Renal pelvis (tissue), 12 donors: ENCODE measurements at places on chromosomes 3 and 15.

DNA sequence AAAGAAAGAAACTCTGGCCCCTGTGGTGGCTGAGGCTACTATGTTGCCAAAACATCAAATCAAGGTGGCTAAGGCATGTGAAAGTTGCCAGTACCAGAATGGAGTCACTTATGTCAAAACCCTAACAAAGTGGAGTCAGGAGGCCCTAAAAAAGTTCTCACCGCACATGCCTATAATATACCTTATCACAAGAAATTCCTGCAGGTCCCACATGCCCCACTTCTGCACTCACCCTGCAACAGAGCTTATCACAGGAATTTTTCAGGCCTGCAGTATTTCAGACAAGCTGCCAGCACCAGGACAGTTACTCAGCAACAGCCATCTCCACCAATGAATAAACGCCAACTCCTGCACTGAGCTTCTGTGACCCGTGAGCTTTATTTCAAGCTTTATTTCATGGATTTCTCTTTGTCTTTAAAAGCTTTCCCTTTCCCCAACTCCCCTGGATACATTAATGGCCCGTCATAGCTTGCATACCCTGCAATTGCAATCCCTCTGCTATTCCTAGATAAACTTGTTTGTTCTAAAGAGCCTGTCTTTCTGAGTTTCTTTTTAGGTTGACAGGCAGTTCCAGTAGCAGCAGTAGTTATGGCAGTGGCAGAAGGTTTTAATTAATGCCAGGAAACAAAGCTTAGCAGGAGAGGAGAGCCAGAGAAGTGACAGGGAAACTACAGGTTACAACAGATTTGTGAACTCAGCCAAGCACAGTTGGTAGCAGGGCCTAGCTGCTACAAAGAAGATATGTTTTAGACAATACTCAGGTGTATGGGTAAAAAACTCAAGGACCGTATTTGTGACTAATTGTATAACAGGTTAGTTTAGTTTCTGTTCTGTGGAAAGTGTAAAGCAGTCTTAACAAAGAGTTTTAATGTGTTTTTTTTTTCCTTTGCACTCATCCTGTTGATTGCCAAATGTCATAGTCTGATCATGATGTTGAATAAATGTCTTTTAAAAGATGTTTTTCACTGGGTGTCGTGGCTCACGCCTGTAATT is 15.9 kb upstream of the TMEM42 start:
- DNase-seq: no peak

DNA sequence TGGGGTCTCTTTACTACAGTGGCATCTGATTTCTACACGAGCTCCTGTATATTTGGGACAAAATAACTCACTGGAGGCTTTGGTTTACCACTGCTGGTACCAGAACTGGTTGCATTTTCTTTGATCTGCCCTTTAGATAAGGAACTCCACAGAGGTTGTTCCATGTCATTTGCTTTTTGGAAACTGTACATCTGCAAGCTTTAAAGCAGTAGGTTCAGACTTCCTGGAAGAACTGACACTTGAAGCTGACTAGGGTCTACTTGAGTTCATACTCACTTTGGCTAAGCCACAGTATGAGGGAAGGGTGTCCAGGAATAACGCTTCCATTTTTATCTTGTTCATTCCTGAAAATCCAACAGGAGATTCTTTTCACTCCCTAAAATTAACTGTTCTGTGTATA is 86.4 kb downstream of the WWTR1 start:
- no peak for DNase-seq

DNA sequence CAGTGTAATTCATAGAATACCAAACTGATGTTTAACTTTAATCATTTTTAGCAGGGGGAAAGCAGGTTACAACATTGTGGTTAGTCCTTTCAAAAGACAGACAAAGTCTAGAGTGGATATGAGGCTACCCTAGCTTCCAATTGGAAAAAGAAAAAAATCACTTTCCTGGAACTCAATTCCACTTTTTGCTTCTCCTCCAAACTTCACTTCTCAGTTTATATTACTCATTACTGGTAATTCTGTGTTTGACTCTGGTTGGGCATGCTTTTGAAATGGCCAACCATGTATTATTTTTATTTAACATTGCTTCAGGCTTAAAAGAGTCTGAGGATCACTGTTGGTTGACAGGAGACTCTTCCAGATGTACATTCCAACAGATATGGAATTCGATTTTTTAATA is 84.8 kb downstream of the RAP2B start:
- DNase-seq: no peak

DNA sequence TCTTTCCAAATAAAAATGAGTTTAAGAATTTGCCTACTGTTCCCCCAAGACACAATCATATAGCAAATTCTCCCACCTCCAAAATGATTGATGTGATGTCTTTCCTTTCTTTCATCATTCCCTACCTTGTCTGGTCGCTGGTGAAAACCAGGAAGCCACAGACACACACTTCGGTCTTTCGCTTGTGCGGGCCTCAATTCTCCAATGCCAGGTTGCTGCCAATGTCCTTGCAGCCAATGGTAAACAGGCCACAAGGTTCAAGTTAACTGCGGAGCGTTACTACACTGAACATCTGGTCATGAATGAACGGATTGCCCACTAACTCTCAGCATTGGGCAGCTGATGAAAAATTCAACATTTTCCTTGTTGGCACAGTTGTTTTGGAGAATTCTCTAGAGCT is 192.2 kb downstream of the FOXP1 start:
- DNase-seq: no peak

DNA sequence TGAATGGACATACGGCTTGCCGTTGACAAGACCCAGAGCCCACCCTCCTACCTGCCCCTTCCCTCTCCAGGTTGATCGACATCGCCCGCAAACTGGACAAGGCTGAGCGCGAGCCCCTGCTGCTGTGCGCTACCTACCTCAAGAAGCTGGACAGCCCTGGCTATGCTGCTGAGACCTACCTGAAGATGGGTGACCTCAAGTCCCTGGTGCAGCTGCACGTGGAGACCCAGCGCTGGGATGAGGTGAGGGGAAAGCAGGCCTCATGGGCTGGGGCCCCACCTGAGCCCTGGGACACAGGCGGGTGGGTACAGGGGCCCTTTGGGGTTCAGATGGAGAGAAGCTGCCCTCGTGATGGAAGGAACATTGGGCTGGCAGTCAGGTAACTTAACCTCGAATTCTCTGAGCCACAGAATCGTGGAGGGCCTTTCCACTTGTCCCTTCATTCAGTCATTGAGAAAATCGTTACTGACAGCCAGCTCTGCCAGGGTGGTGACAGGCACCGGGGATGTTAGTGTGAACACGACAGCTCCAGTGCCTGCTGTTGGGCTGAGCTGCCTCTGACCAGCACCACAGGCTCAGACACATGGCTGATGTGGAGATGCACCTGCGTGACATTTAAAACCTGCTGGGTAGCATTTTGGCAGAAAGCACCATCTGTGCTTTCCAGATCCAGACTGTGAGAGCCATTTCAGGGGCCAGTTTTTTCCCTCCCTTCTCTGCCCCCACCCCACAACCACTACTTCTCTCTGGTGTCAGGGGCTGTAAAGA is 25.6 kb upstream of the RHO start:
- no peak for DNase-seq
